ENCODE measurements at places on chromosomes 2 and 18. TPM values are rescaled to one million over a fixed set of nuclear protein-coding genes. Genes with fewer than 3 reads are reported as not detected.

- no peak for DNase-seq
These were observed 96.8 kb downstream of the STPG4 start for GRCh38 chr2:47058003-47058931.

- DNase-seq, result no peak
These were observed 391.6 kb upstream of the HS6ST1 start for GRCh38 chr2:128710242-128710641.

DNA sequence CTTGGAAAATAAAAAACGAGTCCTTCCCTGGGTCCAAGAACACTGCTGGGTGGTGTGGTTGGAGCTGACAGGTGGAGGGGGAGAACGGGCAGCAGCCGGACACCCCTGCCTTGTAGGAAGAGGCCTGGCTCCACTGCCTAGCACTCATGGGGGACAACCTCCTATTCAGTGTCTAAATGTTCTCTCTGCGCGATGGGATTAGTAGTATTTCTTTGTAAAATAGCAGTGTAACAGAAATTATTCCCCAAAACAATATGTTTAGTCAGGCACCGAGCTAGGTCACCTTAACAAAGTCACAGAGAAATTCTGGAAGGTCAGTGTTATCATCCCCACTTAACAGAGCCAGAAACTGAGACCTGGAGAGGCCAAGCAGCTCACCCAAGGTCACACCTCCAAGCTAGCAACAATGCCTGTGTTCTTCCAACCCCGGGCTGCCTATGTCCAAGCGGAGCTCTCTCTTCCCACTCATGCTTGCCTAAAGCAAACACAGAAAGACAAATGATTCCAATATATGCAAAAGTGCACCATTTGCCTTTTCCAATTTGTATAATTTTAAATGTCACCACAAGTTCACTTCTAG, 68.0 kb downstream of the STEAP3 start:
- DNase-seq, result no peak

DNA sequence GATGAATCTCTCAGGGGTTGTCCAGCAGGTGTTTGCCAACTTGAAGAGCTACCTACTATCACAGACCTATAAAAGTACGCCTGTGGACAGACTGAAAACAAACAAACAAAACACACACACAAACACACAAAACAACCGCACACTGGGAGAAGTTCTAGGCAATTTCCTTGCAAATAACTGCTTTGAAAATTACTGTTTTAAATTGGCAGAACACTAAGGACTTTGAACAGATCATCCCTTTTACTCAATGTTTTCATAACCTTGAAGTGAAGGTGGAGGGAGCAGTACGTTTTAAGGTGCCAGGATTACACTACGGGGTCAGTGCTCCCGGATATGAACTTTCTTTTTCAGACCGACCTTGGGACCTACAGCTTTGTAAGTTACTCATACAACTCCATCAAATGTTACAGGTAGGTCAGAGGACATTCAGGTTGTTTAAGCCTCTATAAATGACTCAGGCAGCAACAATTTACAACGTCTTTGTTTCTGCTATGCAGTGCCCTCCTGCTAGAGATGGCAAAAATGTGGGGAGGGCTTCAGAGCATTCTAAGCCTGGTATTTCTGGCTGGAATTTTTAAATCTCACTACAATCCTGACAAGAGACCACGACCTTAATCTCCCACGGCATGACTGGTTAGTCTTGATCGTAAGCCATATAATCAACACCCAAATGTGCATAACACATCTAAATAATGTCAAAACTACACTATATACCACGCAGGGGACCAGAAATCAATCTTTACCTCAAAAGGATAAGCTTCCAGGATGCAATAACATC, 1.4 kb upstream of the SLC20A1 start:
- no peak for DNase-seq

Gene NEB
- total RNA-seq, result 1.2 TPM
